ENCODE measurements at places on chromosomes 5 and 9.

GRCh38 chr5:57938174-57938557, 455.6 kb upstream of the ACTBL2 start:
- DNase-seq: no peak

GRCh38 chr9:137145731-137146526, 7.0 kb downstream of the GRIN1 start:
- no peak for DNase-seq

DNA sequence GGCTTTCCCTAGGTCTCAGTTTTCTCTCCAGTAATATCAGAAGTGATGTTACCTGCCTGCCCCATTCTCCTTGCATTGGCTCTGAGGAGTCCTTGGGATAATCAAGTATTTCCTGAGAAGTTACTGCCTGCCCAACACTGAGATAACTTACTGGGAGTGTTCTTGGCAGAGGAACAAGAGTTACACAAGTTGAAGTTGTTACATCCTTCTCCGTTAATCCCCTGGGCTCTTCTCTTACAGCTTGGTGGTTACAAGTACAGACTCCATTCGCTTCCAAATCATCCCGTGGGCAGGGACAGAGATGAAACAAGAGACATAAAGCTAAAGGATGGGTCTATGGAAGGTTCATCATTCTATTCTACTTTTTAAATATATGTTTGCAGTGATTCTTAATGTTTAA, 74.1 kb upstream of the SAP30L start:
- no peak for DNase-seq

GRCh38 chr9:18382243-18382642, 91.7 kb upstream of the ADAMTSL1 start:
- no peak for DNase-seq

GRCh38 chr9:17636821-17637220, 58.0 kb downstream of the SH3GL2 start:
- no peak for DNase-seq

GRCh38 chr9:134205672-134206310, 41.4 kb upstream of the RNU6ATAC start:
- DNase-seq: no peak

DNA sequence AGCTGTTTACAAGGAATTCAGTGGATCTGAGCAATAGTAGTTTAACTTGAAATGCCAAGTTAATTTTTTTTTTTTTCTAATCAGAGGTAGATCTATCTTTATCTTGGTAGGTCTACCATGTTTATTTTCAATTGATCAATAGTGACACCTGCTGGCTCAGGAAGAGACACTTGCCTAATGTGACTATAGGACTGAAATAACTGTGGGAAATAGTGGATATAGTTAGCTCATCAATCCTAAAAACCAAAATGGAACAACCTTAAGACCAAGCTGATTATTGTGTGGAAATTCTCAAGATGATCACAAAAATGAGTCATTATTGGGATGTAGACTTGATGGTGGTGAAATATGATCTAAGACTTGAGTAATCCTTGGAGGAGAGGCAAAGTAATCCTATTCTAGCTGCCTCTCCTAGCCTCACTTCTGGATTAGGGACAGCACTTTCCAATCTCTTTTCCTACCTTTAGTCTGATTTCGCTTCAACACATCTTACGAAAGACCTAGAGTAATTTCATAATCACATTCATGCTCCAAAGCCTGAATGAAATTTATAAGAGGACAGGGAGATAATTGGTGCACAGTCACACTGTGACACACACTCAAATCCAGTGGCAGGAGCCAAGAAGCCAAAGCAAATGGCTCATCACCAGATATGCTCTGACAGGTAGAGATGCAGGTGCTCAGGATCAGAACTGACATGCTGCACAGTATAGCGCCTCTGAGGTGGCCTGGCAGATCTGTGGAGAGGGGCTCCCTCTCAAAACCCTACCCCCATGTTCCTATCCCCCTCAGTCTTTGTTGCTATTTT, 156.3 kb downstream of the HMHB1 start:
- peak; percentile 6 for DNase-seq

DNA sequence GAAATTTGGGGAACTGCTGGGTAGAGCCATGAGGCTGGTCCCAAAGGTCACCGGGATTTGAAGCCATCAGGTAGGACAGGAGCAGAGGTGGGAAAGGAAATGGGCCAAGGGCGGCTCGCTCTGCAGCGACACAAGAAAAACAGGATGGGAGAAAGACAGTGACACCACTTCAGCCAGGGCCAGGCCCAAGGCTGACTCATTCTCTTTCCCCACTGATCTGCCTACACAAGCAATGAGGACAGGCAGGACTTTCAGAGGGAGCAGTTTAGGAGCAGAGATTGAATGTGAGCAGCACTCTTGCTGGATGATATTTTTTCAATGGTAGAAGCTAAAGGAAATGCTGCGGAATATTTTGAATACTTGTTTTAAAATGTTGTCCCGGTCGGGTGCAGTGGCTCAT, 3.5 kb downstream of the RUFY1 start:
- DNase-seq: no peak

GRCh38 chr5:169904508-169904907, 75.8 kb downstream of the INSYN2B start:
- no peak for DNase-seq

- DNase-seq: no peak
Measured at GRCh38 chr9:123685489-123686083, 244.3 kb downstream of the DENND1A start.

DNA sequence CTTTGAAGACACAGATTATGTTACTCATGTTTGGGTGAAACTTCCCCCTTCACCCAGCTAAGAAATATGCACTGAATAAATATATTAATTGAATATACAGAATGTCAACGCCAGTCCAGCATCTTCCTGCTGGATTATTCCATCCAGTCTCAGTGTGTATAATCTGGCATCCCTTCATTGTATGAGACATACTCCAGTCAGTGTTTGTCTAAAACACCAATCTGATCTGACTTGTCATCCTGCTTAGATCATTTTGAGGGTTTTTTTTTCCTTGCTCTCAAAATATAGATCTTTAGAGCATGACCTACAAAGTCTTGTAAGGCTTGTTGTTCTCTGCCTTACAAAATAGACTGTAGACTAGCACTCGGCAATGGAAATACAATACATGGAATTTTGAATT, 195.1 kb downstream of the SMARCA2 start:
- no peak for DNase-seq

GRCh38 chr9:28389411-28389810, 816.1 kb upstream of the C9orf72 start:
- no peak for DNase-seq

Measured in Kasumi-1 (cell line).